ENCODE measurements at places on chromosomes 3 and 15. TPM values are rescaled to one million over a fixed set of nuclear protein-coding genes. Genes with fewer than 3 reads are reported as not detected.

CTXN2 gene
- not detected for total RNA-seq

ZNF660 gene
- total RNA-seq, result 2.1 TPM

PTH1R gene
- 0.77 TPM for total RNA-seq

SAMD7 gene
- total RNA-seq, result not detected

SPATA12 gene
- not detected for total RNA-seq

FGF7 gene
- total RNA-seq, result 393 TPM

DPPA4 gene
- total RNA-seq, result not detected

CLDN18 gene
- not detected for total RNA-seq

SLC28A2 gene
- total RNA-seq, result not detected

EXD1 gene
- total RNA-seq, result not detected

TAGLN3 gene
- 4.4 TPM for total RNA-seq

PCSK6 gene
- total RNA-seq, result 0.09 TPM

CFAP92 gene
- under 0.01 TPM for total RNA-seq

PARP9 gene
- total RNA-seq, result 26.5 TPM

GOLGA6L10 gene
- 1.1 TPM for total RNA-seq

DUOX1 gene
- under 0.01 TPM for total RNA-seq

SEC61A1 gene
- 287 TPM for total RNA-seq

Data from bronchial smooth muscle cell (primary cell).